ENCODE measurements at places on chromosomes 12 and 14.

DNA sequence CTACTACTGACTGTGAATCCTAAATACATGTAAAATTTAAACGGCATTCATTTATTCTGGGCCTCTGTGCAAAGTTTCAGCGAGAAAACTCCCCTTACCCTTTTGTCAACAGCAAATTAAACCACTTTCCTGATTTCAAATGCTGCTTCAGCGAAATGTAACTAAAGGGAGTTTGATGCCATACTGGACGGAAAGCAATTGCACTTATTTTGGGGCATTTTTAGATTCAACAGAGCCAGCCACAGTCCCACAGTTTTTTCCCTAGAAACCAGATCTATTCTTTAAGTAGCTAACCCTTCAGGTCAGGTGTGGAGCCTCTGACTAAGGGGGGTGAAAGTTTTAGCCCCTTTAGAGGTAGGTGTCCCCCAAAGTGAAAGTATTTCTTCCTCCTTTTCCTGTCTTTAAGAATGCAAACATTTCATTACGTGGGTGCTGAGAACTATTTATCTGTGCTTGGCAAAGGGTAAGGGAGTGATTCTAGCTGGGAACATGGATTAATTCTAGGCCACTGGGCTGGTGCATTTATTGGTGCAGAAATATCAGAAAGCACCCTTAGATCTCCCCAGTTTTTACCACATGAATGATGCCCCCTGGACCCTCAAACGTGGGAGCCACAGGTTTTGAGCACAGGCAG lies 72.7 kb downstream of the SPTB start:
- DNase-seq, result no peak

DNA sequence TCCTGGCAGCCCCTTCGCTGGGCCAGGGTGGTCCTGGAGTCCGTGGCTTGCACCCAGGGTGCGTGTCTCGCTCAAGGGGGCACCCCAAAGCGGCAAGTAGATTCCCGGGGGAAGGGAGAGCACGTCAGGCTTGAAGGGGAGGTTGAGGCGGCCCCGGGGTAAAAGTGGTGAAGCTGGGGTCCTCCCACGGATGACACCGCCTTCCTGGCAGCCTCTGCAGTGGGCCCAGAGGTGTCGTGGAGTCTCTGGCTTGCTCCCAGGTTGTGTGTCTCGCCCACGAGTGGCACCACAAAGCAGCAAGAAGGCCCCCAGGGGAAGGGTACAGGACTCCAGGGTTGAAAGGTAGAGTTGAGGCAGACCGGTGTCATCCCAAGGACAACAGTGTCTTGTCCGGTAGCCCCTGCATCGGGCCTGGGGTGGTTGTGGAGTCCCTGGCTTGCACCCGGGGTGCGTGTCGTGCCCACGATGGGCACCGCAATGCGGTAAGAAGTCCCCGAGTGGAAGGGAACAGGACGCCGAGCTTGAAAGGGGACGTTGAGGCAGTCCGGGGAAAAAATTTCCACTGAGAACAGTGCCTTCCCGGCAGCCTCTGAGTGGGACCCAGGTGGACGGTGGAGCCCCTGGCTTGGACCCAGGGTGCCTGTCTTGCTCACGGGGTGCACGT lies 158.0 kb upstream of the ALG10B start:
- no peak for DNase-seq

- no peak for DNase-seq
Observed at GRCh38 chr12:12436831-12437345, 80.0 kb downstream of the BORCS5 start.

DNA sequence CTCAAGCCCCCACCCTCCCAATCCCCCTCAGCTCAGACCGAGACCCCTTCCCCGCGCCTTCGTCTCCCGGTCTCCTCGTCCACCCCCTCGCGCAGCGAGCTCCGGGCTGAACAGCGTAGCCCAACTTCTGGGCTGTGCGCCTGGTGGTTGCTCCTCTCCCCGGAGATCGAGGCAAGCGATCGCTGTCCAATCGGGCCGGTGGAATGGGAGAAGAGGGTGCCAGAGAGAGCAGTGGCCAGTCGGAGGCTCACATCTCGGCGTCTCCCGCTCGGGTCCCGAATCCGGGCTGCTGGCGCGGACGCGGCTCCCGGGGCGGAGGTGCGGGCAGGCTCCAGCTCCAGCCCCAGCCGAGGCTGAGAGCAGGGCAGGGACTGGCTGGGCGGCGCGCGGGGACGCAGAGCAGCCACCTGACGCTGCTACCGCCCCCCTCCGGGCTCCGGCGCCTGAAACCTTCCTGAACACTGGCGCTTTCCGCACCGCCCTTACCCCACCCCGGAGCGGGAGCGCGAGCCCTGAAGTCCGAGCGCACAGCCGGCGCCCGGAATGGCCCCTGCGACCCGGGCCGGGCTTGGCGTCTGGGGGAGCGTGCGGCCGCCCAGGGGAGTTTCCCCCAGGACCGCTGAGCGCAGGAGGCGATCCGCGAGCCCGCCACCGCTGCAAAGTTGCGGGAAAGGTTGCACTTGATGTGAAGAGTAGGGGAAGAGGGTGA lies 508 bp upstream of the KCNH5 start:
- DNase-seq, result peak; percentile 79

GRCh38 chr14:54202288-54202687 lies 194.5 kb upstream of the CDKN3 start:
- DNase-seq, result no peak

GRCh38 chr14:101980700-101981099 lies 16.3 kb downstream of the DYNC1H1 start:
- DNase-seq, result no peak

DNA sequence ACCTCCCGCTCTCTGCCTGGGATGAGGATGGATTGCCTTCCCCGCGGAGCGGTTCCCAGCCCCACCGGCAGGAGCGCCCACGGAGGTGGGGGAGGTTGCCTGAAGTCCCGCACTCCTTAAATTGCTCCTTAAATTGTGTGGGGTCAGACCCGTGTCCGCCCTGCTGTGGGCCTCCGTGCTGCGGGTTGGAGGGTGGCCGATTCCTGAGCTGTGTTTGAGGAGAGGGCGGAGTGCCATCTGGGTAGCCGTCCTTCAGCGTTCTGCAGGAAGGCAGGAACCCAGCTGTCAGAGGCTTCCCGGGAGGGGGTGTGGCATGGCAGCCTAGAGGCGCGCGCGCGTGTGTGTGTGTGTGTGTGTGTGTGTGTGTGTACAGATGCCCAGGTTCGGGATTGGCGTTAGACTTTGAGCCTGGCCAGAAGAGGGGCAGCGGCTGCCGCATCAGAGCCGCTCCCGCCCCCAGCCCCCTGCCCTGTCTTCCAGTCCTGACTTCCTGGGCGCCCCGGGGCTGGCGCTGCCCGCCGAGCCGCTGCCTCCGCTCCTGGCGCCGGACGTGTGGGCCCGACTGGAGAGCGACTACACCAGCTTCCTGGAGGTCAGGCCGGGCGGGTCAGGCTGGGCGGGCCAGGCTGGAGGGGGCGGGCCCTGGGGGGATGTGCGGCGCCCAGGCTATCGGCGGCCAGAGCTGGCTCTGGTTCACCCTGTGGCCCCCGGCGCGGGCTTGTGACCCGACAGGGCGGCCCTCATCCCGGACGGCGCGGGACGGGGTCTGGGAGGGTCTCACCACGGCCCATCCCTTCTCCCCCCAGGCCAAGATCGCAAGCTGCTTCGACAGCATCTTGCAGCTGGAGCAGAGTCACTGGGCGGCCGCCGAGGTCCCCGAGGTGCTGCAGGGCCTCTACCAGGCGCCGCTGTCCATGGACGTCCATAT lies 9.2 kb downstream of the EXOC3L4 start:
- no peak for DNase-seq

GRCh38 chr12:57214398-57214781 lies 2.2 kb upstream of the NXPH4 start:
- DNase-seq, result peak; percentile 65

DNA sequence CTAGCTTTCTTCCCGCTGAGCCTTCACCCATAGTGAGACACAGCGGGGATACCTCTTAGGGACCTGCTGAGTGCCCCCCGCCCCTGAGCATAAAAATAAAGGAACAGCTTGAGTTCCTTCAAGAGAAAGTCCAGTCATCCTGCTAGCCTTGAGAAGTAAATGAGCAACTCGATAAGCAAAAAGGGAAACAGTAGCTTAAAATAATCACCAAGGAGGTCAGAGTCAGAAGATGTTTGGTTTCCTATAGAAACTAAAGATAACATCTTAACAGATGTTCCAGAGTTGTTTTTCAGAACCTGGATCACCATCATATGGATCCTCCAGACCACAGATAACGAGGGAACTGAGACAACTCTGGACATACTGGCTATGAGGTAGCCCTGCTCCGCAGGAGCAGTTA lies 94.0 kb downstream of the BCAT1 start:
- DNase-seq, result no peak

DNA sequence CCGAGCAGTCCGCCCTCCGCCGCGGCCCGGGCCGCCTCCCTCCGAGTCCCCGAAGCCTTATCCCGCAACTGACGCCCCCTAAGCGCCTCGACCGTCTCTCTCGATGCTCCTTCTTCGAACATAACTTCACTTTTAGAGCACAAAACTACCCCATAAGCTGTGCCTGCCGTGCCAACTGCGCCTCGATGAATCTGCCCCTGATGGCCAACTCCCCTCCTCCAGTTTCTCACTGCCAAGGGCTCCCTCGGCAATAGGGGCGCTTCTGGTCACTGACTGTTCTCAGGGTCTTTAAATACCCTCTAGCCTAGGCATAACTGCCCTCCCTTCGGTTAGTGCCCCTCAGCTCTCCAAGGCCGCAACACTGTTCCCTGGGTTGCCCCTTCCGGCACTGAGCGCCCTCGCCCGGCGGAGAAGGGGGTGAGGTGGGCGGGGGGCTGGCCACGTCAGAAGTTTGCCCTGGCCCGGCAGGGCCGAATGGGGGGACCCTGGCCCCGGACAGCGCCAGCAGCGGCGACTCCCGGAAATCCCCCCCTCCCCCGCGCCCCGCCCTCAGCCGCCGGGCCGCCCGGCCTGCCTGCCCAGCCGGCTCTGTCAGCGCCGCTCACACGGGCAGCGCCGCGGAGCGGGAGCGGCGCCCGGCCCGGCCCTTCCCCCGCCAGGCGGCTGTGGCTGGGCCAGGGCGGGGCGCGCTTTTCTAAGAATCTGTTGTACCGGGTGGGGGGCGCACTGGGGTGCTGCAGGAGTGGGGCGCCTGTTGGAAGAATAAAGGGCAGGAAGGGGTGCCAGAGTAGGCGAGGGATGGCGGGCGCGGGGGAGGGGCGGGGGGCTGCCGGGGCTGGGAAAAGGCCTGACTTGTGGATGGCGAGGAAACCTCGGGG lies 10.6 kb downstream of the RARG start:
- DNase-seq, result peak; percentile 78

DNA sequence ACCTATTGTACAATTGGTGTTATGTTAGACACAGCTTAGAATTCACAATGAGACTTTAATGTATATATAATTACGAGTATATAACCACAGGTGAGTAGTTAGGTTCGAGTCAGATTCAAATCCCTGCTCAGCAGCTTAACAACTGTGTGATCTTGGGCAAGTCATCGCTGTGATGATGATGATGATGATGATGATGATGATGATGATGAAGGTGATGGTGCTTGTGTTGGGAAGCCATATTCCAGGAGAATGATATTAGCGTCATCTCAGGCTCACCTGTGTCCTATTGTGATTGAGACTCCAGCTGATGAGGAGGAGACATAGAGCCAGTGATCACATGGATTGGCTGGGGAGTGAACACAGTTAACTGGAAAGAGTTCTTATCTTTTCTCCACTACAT lies 16.5 kb downstream of the RFX4 start:
- DNase-seq, result no peak

- no peak for DNase-seq
Observed at GRCh38 chr14:55454264-55455002, 14.0 kb upstream of the TBPL2 start.

DNA sequence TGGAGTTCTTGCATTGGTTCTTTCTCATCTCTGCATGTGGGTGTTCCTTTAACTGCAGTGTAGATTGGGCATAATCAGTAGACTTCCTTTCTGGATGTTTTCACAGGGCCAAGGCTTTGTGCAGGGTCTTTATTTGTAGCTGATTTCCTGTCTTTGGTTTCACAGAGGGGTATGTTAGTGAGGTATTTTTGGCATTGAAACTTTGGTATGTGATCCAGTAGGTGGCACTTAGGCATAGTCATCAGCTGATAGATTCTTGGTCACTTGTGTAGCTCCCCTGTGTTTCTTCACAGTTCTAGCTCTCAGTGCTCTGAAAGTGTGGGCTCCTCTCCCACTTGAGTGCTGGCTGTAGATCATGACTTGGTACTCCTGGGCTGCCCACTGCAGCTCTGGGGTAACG lies 52.7 kb upstream of the LMO3 start:
- DNase-seq, result no peak

GRCh38 chr12:24649634-24650033 lies 299.3 kb downstream of the BCAT1 start:
- DNase-seq, result no peak

- DNase-seq, result peak; percentile 92
Observed at GRCh38 chr12:69239352-69239921, at the start of gene CPSF6. Gene CPSF6 (plus strand): TSS chr12:69239569. CDS start chr12:69239647, 78 bp downstream.

DNA sequence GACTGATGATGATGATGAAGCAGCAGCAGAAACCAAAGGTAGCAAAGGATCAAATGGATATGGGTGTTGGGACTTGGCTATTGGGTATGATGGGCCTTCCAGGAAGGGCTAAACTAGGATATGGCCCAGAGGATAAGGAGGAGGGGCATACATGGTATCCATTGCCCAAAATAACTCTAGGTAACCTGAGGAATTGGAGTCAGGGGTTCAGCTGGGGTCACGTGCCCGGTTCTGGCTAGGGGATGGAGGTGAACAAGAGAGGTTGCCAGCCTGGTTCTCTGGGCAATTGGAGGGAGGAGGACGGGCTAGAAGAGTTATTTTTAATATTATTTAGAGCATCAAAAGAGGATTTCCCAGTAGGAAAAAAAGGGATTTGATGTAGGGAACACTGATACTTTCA lies 2.7 kb upstream of the ANKRD52 start:
- DNase-seq, result no peak

GRCh38 chr12:107983756-107984472 lies 145.2 kb upstream of the WSCD2 start:
- no peak for DNase-seq

DNA sequence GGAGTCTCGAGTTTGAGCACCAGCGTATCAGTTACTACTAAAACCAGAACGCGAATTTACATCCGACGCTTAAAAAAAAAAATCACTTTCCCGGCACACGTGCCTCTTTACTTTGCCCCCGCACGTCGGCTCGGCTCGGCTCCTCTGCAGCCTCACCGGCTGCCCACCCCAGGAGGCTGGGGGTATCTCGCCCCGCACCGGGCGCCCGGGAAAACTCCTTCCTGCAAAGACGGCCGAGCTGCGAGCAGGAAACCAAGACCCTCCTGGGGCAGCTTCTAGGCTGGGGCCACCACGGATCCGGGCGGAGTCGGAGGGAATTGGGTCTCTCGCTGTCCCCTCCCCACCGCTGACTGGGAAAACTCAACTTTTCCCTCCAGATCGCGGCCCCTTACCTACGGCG lies 610 bp downstream of the VSIG10 start:
- DNase-seq, result no peak

DNA sequence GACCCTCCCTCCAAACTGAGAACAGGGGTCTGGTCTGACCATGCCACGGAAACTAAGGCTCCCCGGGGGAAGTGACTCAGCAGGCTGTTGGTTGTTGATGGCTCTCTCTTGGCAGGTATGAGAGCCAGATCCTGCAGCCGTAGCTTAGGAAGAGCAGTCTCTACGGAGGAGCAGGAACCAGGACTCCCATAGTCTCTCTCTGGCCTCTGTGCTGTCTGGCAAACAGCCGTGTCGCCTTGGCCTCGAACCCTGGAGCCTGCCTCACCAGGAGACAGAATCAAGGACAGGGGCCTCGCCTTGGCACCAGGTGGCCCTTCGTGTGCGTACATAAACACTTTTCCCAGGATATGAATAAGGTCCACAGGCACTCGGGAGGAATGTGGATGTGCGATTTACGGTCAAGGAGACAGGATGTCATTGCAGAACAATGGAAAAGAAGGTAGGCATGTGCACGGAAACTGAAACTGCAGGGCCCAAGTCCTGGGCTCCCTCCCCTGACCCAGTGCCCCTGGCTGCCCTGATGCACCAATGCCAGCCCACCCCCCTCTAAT lies 7.9 kb downstream of the VWF start:
- DNase-seq, result no peak

GRCh38 chr12:71420775-71421406 lies 18.7 kb upstream of the LGR5 start:
- DNase-seq, result no peak

Data from neuronal stem cell (in vitro differentiated cells).